ENCODE measurements at places on chromosomes 2 and 18.

DNA sequence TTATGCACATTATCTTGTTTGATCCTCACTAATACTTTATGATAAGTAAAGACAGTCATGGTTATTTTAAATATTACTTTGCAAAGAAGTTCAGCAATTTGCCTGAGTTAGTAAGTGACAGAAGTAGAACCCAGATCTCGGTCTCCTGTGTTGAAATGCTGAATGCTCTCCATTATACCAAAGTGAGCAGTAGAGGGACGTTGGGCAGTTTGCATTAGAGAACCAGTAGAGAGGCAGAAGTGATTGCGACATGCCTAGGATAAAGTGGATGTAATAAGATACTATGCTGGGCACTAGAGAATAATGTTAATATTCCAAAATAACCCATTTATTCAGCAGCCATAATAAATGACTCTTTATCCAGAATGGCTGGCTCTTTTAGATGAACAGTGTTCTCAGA is 201.0 kb downstream of the PMAIP1 start:
- no peak for DNase-seq

- no peak for DNase-seq
Measured at GRCh38 chr2:23513245-23513871, 128.4 kb downstream of the KLHL29 start.

- DNase-seq = no peak
Measured at GRCh38 chr18:615092-615521, 18.3 kb downstream of the CLUL1 start.

DNA sequence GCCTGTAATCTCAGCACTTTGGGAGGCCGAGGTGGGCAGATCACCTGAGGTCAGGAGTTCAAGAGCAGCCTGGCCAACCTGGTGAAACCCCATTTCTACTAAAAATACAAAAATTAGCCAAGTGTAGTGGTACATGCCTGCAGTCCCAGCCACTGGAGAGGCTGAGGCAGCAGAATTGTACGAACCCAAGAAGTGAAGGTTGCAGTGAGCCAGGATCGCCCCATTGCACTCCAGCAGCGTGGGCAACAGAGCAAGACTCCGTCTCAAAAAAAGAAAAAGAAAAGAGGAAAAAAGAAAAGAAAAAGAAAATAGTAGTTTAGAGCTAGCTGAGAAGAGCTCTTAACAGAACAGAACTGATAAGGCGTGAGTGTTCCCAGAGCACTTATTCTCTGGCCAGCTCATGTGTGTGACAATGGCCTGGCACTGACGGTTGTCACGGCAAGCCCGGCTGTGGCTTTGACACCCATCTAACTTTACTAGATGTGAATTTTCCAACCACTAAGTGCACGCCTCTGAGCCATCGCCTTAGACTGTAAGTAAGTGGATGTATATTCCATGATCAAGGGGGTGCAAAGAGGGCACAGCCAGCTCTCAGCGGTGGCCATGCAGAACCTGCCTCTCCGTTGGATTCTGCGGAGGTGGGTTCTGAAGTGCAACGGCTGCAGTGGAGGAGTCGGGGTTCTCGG is 80.0 kb downstream of the ZNF516 start:
- DNase-seq = no peak

DNA sequence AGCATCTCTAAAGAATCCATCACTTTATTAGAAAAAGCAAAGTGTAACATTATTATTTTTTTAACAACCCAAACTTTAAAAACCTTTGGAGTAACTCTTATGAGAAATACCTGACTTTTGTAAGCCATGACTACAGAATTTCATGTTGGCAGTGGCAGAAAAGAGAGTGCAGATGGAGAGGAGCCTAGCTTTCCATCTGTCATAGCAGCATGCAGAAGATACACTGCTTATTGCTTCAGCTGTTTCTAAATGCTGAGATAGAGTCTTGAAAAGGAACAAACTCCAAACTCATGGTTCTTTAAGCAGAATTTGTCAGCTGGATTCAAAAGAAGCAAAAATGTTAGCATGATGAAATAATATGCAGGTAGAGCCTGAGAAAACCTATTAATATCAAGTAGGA is 1130.3 kb downstream of the DPP10 start:
- DNase-seq = no peak

DNA sequence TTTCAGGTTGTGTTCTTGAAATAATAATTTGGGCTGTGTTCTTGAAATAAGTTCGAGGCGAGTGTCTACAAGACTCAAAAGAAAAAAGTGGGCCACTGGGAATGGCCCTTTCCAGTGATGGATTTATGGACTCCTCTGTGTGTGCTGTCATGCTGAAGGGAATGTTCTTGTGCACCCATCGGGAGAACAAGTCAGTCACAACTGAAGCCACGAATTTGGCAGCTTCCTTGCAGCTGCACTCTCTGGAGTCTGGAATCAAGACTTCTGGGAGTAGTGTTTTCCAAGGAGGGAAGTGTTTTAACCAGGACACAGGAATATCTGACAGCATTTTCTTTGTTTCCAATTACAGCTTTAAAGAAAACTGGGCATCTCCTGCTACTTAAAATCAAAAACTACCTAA is 620 bp downstream of the SLC14A1 start:
- no peak for DNase-seq
